Activated CD8-positive, alpha-beta T cell treated with anti-CD3 and anti-CD28 coated beads for 36 hours (primary cell): ENCODE measurements at places on chromosomes 11 and 22.

DNA sequence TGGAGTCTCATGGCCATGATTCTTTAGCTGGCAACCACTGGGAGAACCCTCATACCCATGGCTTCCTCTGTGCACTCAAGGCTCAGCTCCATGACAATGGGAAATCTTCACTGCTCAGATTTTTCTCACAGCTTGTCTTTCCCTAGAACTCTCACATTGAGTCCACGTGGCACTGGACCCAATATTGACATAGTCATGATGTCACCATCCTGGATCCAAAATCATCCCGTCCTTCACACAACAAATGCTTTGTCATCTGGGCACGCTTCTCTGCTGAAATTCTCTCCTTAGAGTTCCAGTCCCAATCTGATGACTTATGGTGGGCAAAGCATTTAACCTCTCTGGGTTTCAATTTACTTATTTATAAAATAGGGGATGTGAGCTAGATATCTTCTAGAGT is 37.7 kb upstream of the CD44 start:
- H3K27me3 ChIP-seq: no peaks in the 10 kb centered on the region
- H3K36me3 ChIP-seq: no peaks in the 10 kb centered on the region
- peaks cover 11% of the 10 kb centered on the region for H3K4me1 ChIP-seq
- no peak for DNase-seq
- H3K4me3 ChIP-seq: no peak overlapping the region

GRCh38 chr11:110147962-110148709 is 54.9 kb downstream of the ZC3H12C start:
- H3K4me3 ChIP-seq: no peak overlapping the region
- DNase-seq: no peak

GRCh38 chr22:17831501-17832251 is 57.4 kb upstream of the BID start:
- DNase-seq: no peak
- no peak overlapping the region for H3K4me3 ChIP-seq
- peaks cover 4% of the 10 kb centered on the region for H3K4me1 ChIP-seq
- H3K27ac ChIP-seq: no peak overlapping the region
- H3K36me3 ChIP-seq: no peaks in the 10 kb centered on the region
- no peaks in the 10 kb centered on the region for H3K27me3 ChIP-seq

DNA sequence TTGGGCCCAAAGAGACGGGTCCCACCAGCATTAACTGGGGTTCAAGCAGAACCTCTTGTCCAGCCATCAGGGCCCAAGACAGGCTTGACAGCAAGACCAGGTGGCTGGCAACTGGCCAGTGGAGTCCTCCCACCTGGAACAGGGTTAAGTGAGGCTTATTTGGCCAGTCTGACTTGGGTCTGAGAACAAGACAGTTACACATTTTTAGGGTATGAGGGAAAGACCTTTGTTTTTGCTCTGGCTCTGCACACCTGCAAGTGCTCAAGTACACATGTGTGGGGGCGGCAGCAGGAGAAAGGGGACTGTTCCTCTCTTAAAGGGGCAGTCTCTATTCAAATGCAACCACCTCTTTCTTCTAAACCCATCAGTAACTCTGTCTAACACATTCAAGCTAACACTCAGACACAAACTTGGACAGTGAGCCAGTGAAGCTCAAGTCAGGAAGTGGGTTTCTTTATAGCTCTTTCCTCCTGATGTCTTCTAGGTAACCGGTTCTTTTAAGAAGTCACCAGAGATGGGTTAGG is 116.2 kb downstream of the ETS1 start:
- H3K27me3 ChIP-seq: no peaks in the 10 kb centered on the region
- peaks cover 96% of the 10 kb centered on the region for H3K36me3 ChIP-seq
- H3K4me3 ChIP-seq: peak overlapping the region; percentile 77
- peak overlapping the region; percentile 97 for H3K27ac ChIP-seq

- no peak overlapping the region for H3K27ac ChIP-seq
- peaks cover 28% of the 10 kb centered on the region for H3K4me1 ChIP-seq
- no peaks in the 10 kb centered on the region for H3K36me3 ChIP-seq
- DNase-seq: no peak
- peaks cover 9% of the 10 kb centered on the region for H3K27me3 ChIP-seq
- no peak overlapping the region for H3K4me3 ChIP-seq
Measured at GRCh38 chr22:39989633-39990032, 5.1 kb upstream of the FAM83F start.

DNA sequence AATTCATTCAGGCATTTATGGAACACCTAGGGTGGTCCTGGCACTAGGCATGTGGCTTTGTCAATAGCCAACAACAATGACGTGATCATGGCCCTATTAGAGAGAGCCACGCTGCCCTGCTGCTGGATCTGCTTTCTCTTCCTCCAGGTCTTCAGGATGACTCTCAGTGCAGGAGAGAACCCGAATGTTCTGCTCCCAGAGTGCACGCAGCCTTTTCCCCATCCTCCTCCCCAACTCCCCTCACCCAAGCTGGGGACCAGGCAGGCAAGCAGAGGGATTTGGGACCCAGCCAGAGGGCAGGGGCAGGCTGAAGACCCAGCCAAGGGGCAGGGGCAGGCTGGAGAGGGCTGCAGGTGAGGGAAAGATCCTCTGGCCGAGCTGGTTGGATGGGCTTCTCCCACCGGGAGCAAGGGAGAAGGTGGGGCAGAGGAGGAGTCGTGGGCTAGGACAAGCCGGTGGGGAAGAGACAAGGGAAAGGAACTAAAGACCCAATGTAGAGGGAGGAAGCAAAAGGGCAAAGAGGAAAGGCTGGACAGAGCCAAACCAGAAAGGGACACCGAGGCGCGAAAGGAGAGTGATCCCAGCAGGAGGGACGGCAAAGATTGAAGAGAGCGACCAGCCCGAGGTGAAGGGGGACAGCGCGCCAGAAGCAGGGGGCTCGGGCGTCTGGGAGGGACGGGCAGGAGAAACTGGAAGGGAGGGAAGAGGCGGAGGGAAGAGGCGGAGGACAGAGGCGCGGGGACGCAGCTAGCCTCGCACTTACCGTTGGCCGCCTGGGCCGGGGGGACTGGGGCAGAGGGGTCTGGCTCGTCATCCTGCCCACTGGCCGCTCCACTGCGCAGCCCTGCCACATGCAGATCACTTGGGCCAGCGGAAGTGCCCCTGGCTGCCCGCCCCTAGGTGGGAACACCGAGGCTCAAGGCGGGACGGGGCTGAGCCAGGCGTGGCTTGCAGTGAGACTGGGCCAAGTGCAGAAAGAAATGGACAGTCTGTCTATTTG is at the start of gene KCTD14:
Gene KCTD14, minus strand, starts transcription at position 880 of the 1,000 bp plus-strand sequence. Its CDS starts 27 bp downstream, at position 853.
- no peak within 1 kb of the TSS for H3K27ac ChIP-seq
- peaks cover 12% of the 10 kb centered on the region for H3K27me3 ChIP-seq
- H3K4me1 ChIP-seq: no peaks in the 10 kb centered on the region
- no peak within 1 kb of the TSS for H3K4me3 ChIP-seq
- no peaks in the 10 kb centered on the region for H3K36me3 ChIP-seq

- H3K27ac ChIP-seq: peak overlapping the region; percentile 98
- H3K4me1 ChIP-seq: peaks cover 28% of the 10 kb centered on the region
- H3K4me3 ChIP-seq: peak overlapping the region; percentile 94
Measured at GRCh38 chr22:44181033-44181911, 547 bp downstream of the PARVG start.
